ENCODE measurements at places on chromosomes 5 and 9. TPM values are rescaled to one million over a fixed set of nuclear protein-coding genes. Genes with fewer than 3 reads are reported as not detected.

Gene ANKRD34B
- 3.6 TPM for total RNA-seq

Gene TEX48
- not detected for total RNA-seq

GRCh38 chr5:174420651-174421407 is 303.6 kb upstream of the MSX2 start:
- DNase-seq, result no peak
- no peak overlapping the region for H3K4me3 ChIP-seq
- H3K27ac ChIP-seq, result no peak overlapping the region
- H3K36me3 ChIP-seq, result no peaks in the 10 kb centered on the region
- H3K4me1 ChIP-seq, result peaks cover 12% of the 10 kb centered on the region

Gene ABLIM3
- total RNA-seq, result 0.46 TPM

Gene PAX5
- total RNA-seq, result 4.4 TPM

Gene DNM1
- 105 TPM for total RNA-seq

DNA sequence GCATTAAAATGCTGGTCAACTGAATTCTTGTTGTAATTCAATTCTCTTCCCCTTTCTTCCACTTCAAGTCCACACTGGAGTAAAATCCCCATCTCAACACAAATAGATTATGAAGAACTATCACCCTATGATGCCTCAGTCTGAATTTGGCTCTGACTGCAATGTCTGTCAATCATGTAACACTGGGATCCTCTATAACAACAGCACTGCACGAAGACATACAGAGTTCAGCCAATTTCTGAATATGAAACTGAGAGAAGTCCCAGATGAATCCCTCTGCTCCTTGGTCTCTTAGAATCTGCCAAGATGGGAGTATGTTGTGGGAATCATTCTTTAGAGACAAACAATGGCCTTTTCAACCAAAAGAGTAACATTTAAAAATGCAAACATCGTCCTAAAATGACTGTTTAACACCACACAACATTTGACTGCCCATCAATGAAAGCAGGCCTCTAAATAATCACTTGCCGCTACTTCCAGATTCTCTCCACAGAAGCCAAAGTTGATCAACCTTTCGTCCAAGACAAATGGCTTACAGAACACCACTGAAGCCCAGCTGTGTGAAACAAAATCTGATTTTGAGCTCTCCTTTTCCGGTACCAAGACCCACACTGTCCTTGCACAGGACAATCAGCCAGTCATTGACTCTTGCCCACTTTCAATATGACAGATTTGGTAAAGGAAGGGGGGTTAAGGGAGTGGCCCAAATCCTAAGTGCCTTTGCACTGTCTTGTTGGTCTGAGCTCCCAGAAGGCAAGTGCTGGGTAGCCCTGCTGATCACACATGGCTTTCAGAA is 258.0 kb downstream of the EBF1 start:
- no peak for DNase-seq
- H3K4me1 ChIP-seq, result peaks cover 29% of the 10 kb centered on the region
- H3K27me3 ChIP-seq, result no peaks in the 10 kb centered on the region
- no peak overlapping the region for H3K4me3 ChIP-seq
- no peak overlapping the region for H3K27ac ChIP-seq
- no peaks in the 10 kb centered on the region for H3K36me3 ChIP-seq

- no peaks in the 10 kb centered on the region for H3K4me1 ChIP-seq
- no peak overlapping the region for H3K27ac ChIP-seq
- H3K4me3 ChIP-seq, result no peak overlapping the region
- no peaks in the 10 kb centered on the region for H3K27me3 ChIP-seq
- no peaks in the 10 kb centered on the region for H3K36me3 ChIP-seq
Measured at GRCh38 chr5:1547655-1548054, 23.9 kb upstream of the LPCAT1 start.

- no peak overlapping the region for H3K27ac ChIP-seq
- peaks cover 6% of the 10 kb centered on the region for H3K36me3 ChIP-seq
- DNase-seq, result no peak
- no peaks in the 10 kb centered on the region for H3K27me3 ChIP-seq
- H3K4me3 ChIP-seq, result no peak overlapping the region
- H3K4me1 ChIP-seq, result 0 out of 2 replicates have a peak, but pooled peaks cover 1% of the 10 kb centered on the region
Measured at GRCh38 chr5:95352691-95353090, 38.5 kb upstream of the FAM81B start.

DNA sequence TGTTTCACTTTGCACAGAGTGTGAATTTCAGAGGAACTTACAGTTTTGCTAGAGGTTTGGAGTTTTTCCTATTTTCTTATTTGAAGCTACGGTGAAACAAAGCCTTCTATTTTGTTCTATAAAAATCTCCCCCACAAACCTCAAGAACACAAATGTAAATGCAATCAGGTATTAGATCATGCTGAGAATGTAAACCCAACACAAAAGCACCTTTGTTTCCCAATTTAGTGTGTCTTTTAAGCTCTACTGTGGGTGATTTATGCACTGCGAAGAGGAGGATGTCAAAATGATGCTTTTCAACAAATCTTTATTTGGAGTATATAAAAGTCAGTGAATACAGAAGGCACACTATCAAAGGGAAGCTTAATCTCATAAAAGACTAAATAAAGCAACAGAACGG is 4.3 kb upstream of the DRD1 start:
- H3K4me3 ChIP-seq, result no peak overlapping the region
- DNase-seq, result no peak
- no peaks in the 10 kb centered on the region for H3K36me3 ChIP-seq
- H3K27me3 ChIP-seq, result peaks cover 42% of the 10 kb centered on the region
- H3K4me1 ChIP-seq, result peaks cover 22% of the 10 kb centered on the region

GRCh38 chr5:178509491-178510057 is 80.6 kb downstream of the COL23A1 start:
- DNase-seq, result no peak
- H3K4me1 ChIP-seq, result no peaks in the 10 kb centered on the region
- H3K27me3 ChIP-seq, result no peaks in the 10 kb centered on the region
- H3K27ac ChIP-seq, result 0 out of 2 replicates have a peak overlapping the region, but pooled peaks have one; percentile 5

DNA sequence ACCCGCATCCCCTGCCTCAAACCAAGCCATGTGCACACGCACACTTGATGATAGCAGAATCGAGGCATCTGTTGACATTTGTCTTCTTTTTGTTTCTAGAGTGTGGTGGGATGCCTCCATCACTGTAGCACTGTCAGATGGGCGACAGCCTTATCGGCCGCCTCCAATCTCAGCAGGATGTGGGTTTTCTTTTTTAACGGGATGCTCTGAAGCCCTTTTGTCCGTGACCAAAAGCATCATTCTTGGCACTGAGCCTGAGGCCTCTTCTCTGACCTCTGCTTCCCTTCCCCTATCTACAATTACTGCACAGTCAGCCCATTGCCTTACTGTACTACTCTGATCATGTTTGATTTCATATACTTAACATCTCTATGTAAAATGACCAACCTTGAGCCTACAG is 78.3 kb downstream of the LMNB1 start:
- no peak for DNase-seq
- no peaks in the 10 kb centered on the region for H3K27me3 ChIP-seq
- H3K36me3 ChIP-seq, result peaks cover 32% of the 10 kb centered on the region
- no peak overlapping the region for H3K27ac ChIP-seq

GRCh38 chr9:2289263-2289662 is 274.1 kb downstream of the SMARCA2 start:
- DNase-seq, result no peak
- peaks cover 16% of the 10 kb centered on the region for H3K27me3 ChIP-seq
- peaks cover 54% of the 10 kb centered on the region for H3K4me1 ChIP-seq
- peaks cover 42% of the 10 kb centered on the region for H3K36me3 ChIP-seq
- H3K4me3 ChIP-seq, result no peak overlapping the region
- peak overlapping the region; percentile 74 for H3K27ac ChIP-seq

Gene SLC36A2
- not detected for total RNA-seq

GRCh38 chr9:135394131-135394530 is 85.5 kb upstream of the PPP1R26 start:
- peaks cover 2% of the 10 kb centered on the region for H3K4me1 ChIP-seq
- DNase-seq, result no peak
- no peak overlapping the region for H3K4me3 ChIP-seq
- H3K27ac ChIP-seq, result no peak overlapping the region
- H3K27me3 ChIP-seq, result no peaks in the 10 kb centered on the region

Gene HAVCR2
- 0.25 TPM for total RNA-seq

Gene NR4A3
- 0.46 TPM for total RNA-seq

GRCh38 chr5:124212934-124213333 is 533.5 kb downstream of the ZNF608 start:
- peaks cover 60% of the 10 kb centered on the region for H3K36me3 ChIP-seq
- H3K4me3 ChIP-seq, result no peak overlapping the region
- H3K27me3 ChIP-seq, result peaks cover 5% of the 10 kb centered on the region
- no peak for DNase-seq
- no peaks in the 10 kb centered on the region for H3K4me1 ChIP-seq

DNA sequence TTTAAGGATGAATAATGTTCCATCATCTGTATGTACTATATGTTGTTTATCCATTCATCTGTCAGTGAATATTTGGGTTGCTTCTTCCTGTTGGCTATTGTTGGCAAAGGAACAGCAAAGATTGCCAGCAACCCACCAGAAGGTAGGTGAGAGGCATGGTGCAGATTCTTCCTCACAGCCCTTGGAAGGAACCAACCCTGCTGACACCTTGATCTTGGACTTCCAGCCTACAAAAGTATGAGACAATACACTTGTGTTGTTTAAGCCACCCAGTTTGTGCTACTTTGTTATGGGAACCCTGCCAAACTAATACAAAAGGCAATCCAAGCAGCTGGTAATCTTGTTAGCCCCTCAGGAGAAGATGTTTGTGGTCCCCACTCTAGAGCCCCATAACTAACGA is 122.0 kb downstream of the CARTPT start:
- no peak overlapping the region for H3K27ac ChIP-seq
- DNase-seq, result no peak
- no peaks in the 10 kb centered on the region for H3K27me3 ChIP-seq
- no peak overlapping the region for H3K4me3 ChIP-seq
- H3K36me3 ChIP-seq, result no peaks in the 10 kb centered on the region
- H3K4me1 ChIP-seq, result peaks cover 13% of the 10 kb centered on the region

Gene FOXD4L4
- 0.14 TPM for total RNA-seq

GRCh38 chr5:24110004-24110615 is 534.7 kb downstream of the CDH10 start:
- DNase-seq, result no peak
- H3K27me3 ChIP-seq, result no peaks in the 10 kb centered on the region
- no peak overlapping the region for H3K27ac ChIP-seq

DNA sequence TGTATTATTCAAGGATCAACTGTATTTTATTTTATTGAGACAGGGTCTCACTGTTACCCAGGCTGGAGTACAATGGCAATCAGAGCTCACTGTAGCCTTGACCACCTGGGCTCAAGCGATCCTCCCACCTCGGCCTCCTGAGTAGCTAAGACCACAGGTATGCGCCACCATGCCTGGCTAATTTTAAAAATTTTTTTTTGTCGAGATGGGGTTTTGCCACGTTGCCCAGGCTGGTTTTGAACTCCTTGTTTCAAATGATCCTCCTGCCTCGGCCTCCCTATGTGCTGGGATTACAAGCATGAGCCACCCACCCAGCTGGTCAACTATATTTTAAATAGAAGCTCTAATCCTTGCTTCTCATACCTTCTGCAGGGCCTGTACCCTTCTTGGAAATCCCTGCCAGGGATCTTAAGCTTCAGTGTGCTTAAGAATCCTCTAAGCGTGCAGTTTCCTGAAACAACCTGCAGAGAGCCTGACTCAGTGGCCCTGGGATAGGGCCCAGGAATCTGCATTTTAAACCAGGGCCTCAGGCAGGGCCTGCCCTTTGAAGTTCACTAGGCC is 2.9 kb downstream of the AKNA start:
- no peak overlapping the region for H3K27ac ChIP-seq
- peaks cover 4% of the 10 kb centered on the region for H3K36me3 ChIP-seq
- no peaks in the 10 kb centered on the region for H3K27me3 ChIP-seq
- H3K4me3 ChIP-seq, result no peak overlapping the region
- DNase-seq, result no peak

DNA sequence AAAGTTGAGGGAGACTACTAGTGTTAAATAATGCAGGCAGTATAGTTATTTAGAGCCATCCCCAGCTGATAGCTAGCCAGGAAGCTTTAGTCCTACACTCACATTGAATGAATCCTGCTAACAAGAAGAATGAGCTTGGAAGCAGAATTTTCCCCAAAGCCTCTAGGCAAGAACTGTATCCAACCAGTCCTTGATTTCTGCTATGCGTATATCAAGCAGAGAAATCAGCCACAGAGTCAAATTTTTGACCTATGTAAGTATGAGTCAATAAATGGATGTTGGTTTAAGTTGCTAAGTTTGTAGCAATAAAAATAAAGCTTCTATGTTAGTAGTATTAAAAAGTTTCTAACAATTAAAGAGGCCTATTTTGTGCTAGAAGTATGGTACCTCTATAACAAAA is 672.1 kb upstream of the CHD1 start:
- H3K36me3 ChIP-seq, result no peaks in the 10 kb centered on the region
- no peak for DNase-seq
- H3K4me3 ChIP-seq, result no peak overlapping the region
- no peak overlapping the region for H3K27ac ChIP-seq

Gene GABRA1
- 0.48 TPM for total RNA-seq

Gene ZFP37
- 5.2 TPM for total RNA-seq

GRCh38 chr5:164119806-164120447 is 614.5 kb downstream of the MAT2B start:
- DNase-seq, result peak; percentile 33
- H3K27me3 ChIP-seq, result no peaks in the 10 kb centered on the region
- H3K27ac ChIP-seq, result peak overlapping the region; percentile 95
- peaks cover 14% of the 10 kb centered on the region for H3K4me1 ChIP-seq
- no peak overlapping the region for H3K4me3 ChIP-seq
- peaks cover 35% of the 10 kb centered on the region for H3K36me3 ChIP-seq

Gene IFNB1
- total RNA-seq, result not detected

Gene BHMT2
- total RNA-seq, result 0.11 TPM

Data from WTC11 (cell line).